ENCODE measurements at places on chromosomes 2 and 18.
A peak's percentile ranks its signal among the peaks of the same experiment; 100 is the strongest.

DNA sequence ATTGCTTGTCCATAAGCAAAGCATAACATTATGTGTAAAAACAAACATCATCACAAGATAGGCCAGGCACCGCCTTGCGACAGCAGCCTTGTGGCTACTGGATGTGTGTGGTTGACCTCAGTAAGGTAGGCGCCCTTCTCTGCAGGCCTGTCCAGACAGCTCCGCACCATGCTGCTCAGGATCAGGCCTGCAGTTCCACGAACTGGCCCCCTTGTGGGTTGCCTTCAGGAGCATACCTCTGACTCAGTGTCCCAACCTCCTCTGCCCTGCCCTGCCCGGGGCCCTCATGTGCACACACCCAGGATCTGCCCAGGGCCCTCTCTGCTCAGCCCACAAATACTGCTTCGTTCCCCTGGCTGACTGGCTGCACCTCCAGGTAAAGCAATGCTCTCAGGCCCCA, 16.1 kb upstream of the ZNF236 start:
- no peak for DNase-seq

- no peak for DNase-seq
Observed at GRCh38 chr2:10829299-10829698, 16.7 kb upstream of the PDIA6 start.

- DNase-seq: peak; percentile 61
Observed at GRCh38 chr2:19187323-19188020, 171.0 kb downstream of the OSR1 start.

DNA sequence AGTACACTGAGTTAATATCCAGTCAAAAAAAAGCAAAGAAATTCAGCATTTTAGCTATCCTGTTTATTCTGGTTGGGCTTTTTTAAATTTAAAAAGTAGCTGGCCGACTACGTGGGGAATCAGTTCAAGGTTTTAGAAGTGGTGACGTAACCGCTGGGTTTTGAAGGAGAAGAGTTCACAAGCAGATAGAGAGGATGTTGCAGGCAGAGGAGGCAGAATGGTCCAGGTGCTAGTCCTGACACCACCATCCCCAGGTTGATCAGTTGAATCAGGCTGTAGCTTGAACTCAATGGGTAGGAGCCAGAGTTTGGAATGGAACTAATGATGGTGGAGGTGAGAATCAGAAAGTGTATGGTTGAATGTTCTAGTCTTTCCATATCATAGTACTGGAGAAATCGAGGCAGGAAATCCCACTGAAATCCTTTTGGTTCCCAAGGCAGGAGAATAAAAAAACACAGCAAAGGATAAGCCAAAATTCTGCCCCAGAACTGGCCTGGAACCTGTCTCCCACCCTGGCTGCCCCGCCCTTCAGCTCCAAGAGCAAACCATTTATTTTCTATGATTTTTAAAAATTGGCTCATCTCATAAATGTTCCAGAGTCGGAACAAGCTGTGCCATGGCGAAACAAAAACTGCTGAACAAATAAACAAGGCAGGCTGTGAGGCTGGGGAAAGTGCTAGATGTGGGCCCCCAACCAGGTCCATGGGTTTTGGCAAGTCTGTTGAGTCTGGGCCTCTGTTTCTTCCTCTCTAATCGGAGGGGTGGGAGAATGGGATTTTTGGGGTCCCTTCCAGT, 44.0 kb downstream of the SLC4A1AP start:
- peak; percentile 43 for DNase-seq

- DNase-seq: no peak
Observed at GRCh38 chr2:39849982-39850526, 71.0 kb upstream of the THUMPD2 start.

DNA sequence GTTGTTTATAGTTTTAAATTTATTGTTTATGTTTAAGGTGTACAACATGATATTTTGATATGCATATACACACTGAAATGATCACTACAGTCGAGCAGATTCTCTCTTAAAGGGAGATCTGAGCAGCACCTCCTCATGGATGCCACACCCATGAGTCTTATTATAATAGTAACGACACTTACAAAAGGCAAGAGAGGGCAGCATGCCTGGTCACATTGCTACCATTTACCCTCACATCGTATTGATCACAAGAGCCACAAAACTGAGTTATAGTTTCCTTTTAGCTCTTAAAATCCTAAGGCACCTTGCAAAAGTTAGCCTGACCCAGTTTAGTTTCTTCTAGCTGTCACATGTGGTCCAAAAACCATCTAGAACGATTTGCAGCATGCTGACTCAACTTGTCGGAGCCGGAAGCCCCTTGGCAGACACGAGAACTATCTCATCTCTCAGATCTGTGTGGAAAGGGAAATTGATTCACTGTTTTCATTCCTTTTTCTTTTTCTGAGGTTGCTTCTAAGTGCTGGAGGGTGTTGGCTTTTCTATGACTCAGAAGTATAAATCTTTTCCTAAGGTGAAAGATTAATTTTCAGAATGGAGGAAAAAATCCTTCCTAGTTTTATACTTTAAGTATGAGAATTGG, 85.3 kb downstream of the CDC42EP3 start:
- DNase-seq: peak; percentile 97

- no peak for DNase-seq
Observed at GRCh38 chr18:63159590-63159989, 160.0 kb downstream of the BCL2 start.

- DNase-seq: no peak
Observed at GRCh38 chr18:36189486-36189885, 2.2 kb downstream of the MOCOS start.

Measured in fibroblast of mammary gland (primary cell).